ENCODE measurements at places on chromosomes 4 and X.

DNA sequence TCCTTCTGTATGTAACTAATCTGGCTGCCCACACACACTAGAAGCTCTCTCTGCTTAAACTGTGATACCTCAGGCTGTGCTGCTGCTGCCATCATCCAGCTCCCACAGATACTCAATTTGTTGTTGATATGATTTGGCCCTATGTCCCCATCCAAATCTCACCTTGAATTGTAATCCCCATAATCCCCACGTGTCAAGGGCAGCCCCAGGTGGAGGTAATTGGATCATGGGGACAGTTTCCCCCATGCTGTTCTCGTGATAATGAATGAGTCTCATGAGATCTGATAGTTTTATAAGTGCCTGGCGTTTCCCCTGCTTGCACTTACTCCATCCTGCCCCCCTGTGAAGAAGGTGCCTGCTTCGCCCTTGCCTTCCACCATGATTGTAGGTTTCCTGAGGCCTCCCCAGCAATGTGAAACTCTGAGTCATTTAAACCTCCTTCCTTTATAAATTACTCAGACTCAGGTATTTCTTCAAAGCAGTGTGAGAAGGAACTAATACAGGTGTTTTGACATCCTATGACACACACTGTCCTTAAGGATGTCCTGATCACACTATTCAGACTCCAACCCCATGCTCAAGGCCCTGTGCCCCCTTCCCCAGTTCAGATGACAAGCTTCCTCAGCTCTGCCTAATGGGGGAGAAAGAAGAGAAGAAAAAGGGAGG lies 2.9 kb upstream of the ATOH1 start:
- DNase-seq = no peak

DNA sequence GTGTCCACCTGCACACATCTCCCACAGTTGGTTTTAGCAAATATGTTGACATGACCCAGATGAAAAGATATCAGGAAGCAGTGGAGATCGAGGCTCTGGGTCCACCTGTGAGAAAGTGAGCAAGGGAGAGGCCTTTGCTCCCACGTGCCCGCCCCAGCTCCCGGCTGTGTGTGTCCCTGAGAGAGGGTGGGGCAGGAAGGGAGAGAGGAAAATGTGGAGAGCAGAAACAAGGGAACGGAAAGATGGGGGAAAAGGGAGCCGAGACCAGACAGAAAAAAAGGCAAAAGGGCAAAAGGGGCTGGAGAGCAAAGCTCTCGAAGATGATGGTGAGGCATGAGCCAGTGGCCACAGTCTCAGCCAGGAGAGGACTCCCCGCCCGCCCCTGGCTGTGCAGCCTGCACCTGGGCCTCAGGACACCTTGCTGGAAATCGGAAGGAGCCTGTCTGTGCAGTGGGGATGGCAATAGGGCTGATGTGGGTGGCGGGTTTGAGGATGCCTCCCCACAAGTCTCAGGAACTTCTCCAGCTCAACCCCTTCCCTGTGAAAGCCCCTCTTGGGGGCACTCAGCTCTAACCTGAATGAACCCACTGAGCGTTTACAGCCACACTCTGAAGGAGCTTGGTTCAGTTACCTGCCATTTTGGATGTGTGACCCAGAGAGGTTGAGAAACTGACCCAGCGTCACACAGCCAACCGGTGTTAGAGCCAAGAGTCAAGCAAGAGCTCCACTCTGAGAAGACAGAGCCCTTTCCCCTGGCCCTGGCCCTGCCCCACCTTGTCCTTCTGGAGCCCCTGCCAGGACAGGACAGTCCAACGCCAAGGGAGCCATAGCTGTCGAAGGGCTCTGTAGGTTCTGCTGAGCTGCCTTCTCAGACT lies 20.3 kb upstream of the MSX1 start:
- DNase-seq = no peak

GRCh38 chr4:99815597-99816011 lies 1.0 kb upstream of the DAPP1 start:
- no peak for DNase-seq

- no peak for DNase-seq
Measured at GRCh38 chr4:175531405-175532091, 280.5 kb downstream of the GPM6A start.

GRCh38 chr4:153763404-153763803 lies 3.6 kb upstream of the RNF175 start:
- DNase-seq = no peak

DNA sequence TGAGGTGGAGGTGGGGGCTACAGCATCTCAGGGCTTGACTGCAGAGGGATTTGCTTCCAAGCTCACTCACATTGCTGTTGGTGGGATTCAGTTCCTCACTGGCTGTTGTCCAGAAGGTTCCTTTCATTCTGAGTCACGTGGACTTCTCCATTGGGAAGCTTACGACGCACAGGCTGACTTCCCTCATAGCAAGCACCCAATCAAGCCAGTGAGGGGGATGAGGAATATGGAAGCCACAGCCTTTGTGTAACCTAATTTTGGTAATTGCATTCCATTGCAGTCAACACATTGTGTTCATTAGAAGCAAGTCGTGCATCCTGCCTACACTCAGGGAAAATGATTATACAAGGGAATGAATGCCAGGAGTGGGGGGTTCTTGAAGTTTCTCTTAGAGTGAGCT lies 32.7 kb upstream of the MXRA5 start:
- DNase-seq = no peak

GRCh38 chr4:152464030-152464823 lies 71.7 kb downstream of the FBXW7 start:
- DNase-seq = no peak

- DNase-seq = no peak
Measured at GRCh38 chr4:118373614-118374255, 20.9 kb upstream of the PRSS12 start.

GRCh38 chrX:39736216-39737211 lies 361.2 kb downstream of the BCOR start:
- DNase-seq = peak; percentile 77

- DNase-seq = no peak
Measured at GRCh38 chr4:38328989-38329729, 334.8 kb upstream of the KLF3 start.

- DNase-seq = no peak
Measured at GRCh38 chr4:53763813-53764597, 172.7 kb upstream of the LNX1 start.

DNA sequence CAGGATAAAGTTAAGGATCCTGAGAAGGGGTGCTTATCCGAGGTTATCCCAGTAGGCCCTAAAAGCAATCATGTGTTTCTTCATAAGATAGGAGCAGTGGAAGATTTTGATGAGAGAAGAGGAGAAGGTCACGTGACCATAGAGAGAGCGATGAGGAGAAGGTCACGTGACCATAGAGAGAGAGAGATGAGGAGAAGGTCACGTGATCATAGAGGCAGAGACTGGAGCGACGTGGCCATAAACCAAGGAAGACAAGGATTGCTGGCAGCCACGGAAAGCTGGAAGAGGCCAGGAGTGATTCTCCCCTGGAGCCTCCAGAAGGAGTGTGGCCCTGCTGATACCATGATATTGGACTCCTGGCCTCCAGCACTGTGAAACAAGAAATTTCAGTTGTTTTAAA lies 38.4 kb upstream of the ZNF518B start:
- no peak for DNase-seq

GRCh38 chr4:98746530-98746929 lies 88.1 kb upstream of the TSPAN5 start:
- no peak for DNase-seq

DNA sequence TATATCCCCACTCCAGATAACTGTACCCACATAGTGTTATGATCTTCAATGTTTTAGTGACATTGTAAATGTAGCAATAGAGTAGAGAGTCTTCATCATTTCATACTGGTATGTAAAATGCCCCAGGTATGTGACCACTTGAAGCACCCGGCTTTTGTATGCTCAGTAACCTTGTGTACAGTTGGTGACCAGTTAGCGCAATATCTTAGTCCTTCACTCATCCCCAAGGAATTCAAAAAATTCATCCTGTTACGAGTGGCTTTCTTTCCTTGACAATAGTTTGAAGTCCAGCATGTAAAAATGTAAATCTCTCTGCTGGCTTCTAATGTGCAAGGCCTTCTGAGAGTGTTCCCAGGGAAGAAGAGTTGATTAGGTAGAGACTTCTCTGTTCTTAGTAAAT lies 145.6 kb downstream of the ARX start:
- no peak for DNase-seq

DNA sequence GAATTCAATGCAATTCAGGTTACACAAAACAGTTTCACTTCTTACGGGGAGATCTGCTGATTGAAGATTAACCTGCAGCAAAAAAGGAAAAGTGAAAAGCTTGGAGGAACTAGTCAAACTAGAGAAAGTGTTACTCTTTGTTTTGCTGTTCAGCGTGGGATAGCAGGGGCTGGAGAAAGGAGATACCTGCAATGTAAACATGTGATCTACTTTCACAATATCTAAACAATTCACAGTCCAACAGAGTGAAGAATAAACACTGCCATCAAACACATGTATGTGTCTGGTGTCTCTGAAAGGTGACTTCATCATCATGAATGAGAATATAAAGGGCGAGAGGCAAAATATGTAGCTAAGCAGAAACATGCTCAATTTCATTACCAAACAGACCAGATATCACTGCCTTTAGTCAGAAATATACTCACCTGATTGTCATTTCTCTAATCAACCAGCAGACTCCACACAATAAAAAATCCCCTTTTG lies 26.4 kb downstream of the NIPAL1 start:
- DNase-seq = no peak

DNA sequence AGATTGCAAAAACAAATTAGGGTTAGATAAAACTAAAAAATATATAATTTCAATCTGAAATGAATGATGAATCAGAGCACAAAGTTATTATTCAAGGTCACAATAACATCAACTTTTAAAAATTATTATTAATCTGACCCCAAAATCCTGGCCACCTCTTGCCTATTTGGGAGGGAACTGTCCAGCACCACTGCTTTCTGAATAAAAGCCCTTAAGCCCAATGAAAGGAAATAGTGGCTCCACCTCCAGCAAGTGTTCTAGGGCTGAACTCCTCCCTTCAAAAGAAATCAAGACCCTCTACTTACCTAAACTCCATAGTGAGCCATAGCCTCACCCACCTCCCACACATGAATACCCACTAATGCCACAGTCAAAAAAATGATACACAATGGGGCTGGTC lies 208.2 kb downstream of the PARM1 start:
- DNase-seq = no peak

DNA sequence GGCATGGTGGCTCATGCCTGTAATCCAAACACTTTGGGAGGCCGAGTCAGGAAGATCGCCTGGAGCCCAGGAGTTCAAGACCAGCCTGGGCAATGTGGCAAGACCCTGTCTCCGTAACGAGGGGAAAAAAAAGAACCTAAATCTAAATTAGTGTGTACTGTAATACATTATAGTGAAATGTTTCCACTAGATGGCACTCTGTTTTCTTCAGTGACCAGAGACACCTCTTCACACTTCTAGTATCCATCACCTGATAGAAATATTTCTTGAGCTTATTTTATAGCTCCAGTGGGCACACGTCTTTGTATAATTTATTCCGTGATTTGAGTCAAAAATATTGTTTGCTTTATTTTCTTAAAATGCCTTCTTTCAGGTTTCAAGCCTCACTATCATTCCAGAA lies 600.9 kb upstream of the DIPK2B start:
- DNase-seq = peak; percentile 55

- no peak for DNase-seq
Measured at GRCh38 chr4:43238008-43238407, 345.5 kb downstream of the GRXCR1 start.

- no peak for DNase-seq
Measured at GRCh38 chr4:181507938-181508337, 735.3 kb upstream of the TENM3 start.

- no peak for DNase-seq
Measured at GRCh38 chr4:42965326-42965725, 72.8 kb downstream of the GRXCR1 start.

GRCh38 chrX:9341291-9342201 lies 123.3 kb upstream of the TBL1X start:
- DNase-seq = no peak

DNA sequence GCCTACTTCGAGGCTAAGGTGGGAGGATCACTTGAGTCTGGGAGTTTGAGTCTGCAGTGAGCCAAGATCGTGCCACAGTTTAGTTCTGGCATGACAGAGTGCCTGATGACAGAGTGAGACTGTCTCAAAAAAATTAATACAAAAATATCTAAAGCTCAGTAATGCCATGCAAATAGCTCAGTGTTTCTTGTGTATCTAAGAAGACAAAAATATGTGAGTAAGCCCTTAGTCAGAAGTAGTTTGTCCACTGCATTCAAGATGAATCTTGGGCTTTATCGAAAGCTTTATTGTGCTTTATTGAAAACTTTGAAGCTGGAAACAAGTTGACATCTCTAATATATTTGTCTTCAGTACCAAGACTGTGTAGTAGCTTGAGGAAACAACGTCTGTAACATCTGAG lies 115.9 kb downstream of the GPAT3 start:
- no peak for DNase-seq

GRCh38 chr4:182874797-182875345 lies 42.3 kb downstream of the DCTD start:
- no peak for DNase-seq

GRCh38 chr4:69503558-69503957 lies 7.9 kb upstream of the UGT2B4 start:
- DNase-seq = no peak

DNA sequence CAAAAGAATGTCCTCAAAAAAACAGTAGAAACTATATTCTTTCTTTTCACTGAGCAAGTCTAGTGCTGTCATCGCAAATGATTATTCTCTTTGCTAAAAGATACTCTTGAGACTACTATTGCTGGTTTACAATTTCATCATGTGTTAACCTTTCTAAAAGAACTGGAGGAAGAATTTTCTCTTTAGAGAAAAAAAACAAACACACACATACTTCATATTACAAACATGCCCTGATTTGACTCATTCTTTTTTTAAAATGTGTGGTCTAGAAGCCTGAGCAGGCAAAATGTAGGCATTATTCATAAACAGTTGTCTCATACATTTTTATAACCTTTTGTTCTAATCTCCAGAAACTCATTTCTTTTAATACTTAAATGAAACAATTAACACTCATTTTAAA lies 60.6 kb upstream of the FAT4 start:
- no peak for DNase-seq

DNA sequence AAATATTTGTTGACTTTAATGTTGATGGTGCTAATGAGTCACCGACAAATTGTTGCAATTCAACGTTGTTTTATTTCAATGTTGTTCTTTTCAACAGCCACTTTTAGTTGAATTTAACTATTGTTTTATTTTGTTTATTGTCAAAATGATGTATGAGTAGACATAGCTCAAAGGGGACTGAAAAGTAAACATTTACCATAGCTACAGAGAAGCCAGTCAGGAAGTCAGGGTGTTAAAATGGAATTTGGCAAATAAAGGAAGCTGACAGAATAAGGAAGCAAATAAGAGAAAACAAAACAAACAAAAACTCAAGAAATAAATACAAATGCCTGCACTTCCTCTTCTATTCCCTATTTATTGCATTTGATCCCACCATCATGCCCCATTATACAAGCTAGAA lies 648.4 kb upstream of the HTR2C start:
- DNase-seq = no peak

GRCh38 chrX:104254442-104255115 lies at the start of gene ESX1:
TSS of gene ESX1 (minus strand) at chrX:104254933. CDS start at chrX:104254849, 84 bp downstream.
- no peak for DNase-seq

DNA sequence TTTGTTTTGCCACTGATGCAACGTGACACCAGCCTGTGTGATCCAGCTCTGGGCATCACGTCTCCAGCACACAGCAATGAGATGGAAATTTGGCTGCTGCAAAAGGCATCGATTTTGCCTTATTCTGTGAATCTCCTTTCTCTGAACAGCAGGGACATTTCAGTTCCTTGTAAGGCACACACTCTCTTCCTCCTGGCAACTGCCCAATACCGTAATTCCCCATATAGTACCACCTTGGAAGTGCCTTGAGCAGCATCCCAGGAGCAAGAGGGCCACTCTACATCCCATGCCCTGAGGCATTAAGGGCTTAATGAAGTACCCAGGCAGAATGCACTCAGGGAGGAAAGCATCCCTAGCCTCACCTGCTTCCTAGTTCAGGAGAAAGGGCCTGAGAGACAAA lies 10.5 kb upstream of the MAMLD1 start:
- no peak for DNase-seq

Data from kidney capillary endothelial cell (primary cell).